ENCODE measurements at places on chromosomes 2 and 18. TPM values are rescaled to one million over a fixed set of nuclear protein-coding genes. Genes with fewer than 3 reads are reported as not detected.

Gene PSMA8
- not detected for total RNA-seq

Gene DSG4
- not detected for total RNA-seq

Gene NBAS
- 70.2 TPM for total RNA-seq

Gene NEURL3
- total RNA-seq: 23.6 TPM

Gene TUBA3E
- not detected for total RNA-seq

Gene TXNDC2
- total RNA-seq: not detected

Gene C2orf15
- total RNA-seq: 7.1 TPM

Gene PPIL3
- total RNA-seq: 26.4 TPM

Gene DYNAP
- total RNA-seq: not detected

Gene FECH
- total RNA-seq: 25.0 TPM

Gene ADGRF3
- total RNA-seq: not detected

Gene LRRC30
- total RNA-seq: not detected
